Stimulated activated CD4-positive, alpha-beta T cell treated with anti-CD3 and anti-CD28 coated beads, Interleukin-4, amount 100 ng/mL, for 24 hours (primary cell): ENCODE measurements at places on chromosomes 6 and 20.

DNA sequence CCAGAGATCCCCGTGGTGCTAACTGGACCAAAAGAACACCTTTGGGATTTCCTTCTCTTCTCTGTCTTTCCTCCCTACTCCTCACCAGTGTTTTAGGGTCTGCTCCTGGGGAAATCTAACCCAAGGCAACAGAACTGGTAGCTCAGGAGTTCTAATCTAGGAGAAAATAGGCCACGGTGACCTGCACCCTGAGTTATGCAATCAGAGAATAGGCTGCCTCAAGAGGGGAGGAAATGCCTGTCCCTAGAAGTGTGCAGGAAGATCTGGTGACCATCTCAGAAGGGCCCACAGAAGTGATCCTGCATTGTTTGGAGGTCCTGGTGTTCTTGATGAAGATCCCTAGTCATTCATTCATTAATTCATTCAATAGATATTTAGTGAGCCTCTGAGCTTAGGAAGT lies 3.4 kb downstream of the ETV7 start:
- DNase-seq: no peak

DNA sequence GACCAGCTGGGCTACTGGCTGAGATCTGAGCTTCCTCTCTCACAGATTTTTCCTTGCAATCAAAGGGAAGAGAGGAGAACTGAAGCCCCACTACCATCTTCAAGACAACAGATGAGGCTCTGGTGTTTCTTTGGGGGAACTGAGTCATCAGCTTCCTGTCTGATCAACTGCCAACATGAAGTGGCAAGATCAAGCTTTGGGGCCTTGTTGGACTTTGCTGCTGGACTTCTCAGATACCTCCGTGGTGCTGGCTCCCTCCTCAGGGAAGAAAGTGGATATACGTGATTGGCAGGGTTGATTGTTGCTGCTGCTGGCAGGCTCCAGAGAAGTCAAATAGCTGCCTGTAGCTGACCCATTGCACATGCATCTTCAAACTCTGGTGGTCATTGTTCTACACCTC lies 3.6 kb upstream of the TOX2 start:
- no peak for DNase-seq

DNA sequence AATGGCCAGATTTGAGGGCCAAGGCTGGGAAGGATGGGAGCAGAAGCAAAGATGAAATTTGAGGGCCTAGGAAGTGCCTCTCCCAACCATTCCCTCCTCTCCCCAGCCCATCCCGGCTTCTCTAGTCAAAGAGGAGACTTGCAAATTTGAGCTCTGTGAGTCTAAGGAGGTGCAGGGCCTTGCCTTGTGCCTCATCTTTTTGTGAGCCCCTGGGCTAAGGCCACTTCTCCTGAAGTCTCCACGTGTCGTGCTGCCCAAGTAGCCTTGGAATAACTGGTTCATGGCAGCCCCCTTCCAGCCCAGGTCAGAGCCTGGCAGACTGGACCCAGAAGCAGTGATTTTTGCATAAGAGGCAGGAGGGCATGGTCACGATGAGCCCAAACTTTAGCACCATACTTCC lies 6.7 kb downstream of the PTGIS start:
- no peak for DNase-seq

GRCh38 chr20:63054681-63055240 lies 48.0 kb upstream of the BHLHE23 start:
- no peak for DNase-seq

- DNase-seq: no peak
Measured at GRCh38 chr6:24667378-24667803, 514 bp downstream of the ACOT13 start.

DNA sequence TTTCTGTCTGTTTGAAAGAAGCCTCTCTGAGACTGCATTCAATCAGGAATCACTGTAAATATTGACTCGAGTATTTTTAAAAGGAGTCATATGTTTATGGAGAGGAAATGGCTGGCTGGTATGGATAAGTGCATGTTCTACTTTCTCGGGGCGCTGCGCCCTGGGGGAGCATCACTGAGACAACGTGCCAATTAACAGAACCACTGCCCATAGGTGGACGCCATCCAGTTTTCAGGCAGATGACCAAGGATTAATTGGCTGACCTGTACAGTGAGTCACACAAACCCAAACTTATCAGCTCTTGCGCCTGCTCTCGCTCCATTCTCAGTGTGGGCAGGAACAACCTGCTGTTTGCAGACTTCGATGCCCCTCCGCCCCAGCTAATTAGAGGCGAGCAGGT lies 571.2 kb downstream of the QKI start:
- no peak for DNase-seq

DNA sequence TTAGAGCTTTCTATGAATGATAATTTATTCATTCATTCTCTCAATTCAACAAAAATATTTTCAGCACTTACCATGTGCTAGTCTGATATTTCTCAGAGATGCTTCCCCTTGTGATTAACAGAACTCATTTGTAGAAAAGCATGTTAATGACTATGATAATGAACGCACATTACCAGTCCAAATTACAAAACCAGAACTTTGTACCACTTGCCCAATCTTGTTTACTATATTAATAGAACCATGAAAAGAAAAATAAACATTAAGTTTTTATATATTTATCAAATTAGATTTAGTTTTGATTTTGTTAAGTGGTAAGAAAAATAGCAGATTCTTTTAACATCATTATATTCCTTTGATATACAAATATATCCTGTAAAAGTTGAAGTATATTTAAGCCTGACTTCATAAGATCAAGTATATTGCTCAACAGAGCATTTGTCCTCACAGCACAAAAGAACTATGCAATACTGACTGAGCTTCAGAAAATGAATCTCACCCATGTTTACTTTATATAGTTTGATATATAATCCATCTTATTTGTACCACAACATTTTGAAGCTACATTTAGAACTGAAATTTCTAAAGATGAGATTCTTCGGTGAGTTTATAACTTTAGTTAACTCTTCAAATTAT lies 48.9 kb downstream of the TMEM244 start:
- no peak for DNase-seq

GRCh38 chr6:112116221-112116620 lies 28.8 kb downstream of the FAM229B start:
- DNase-seq: no peak
